ENCODE measurements at places on chromosomes 11 and 22. TPM values are rescaled to one million over a fixed set of nuclear protein-coding genes. Genes with fewer than 3 reads are reported as not detected.

The F2 gene
- not detected for total RNA-seq

The SMTN gene
- 150 TPM for total RNA-seq

The SLC25A45 gene
- 0.81 TPM for total RNA-seq

The TIMP3 gene
- 34.6 TPM for total RNA-seq
